Activated naive CD4-positive, alpha-beta T cell treated with anti-CD3 and anti-CD28 coated beads for 36 hours (primary cell): ENCODE measurements at places on chromosomes 16 and 17. TPM values are rescaled to one million over a fixed set of nuclear protein-coding genes. Genes with fewer than 3 reads are reported as not detected.

DNA sequence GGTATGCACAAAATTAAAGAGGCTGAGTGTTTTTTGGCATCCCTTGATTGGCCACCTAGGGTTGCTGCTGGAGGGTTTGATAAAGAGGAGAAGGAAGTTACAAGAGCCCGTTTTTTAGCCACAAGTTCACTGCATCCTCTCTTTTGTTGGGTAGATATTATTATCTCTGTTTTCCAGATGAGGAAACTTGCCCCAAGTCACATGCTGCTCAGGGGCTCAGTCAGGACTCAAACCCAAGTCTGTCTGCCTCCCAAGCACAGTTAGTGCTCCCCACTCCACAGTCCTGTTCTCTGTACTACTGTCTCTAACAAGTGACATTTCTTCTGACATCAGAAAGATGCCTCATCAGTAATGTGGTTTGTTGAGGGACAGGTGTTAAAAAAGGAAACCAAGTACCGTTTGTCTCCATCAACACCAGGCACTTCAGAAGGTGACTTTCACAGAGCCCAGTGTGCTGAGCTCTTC lies 1.4 kb downstream of the NT5M start:
- H3K27me3 ChIP-seq = no peaks in the 10 kb centered on the region
- peak overlapping the region; percentile 59 for H3K27ac ChIP-seq
- H3K36me3 ChIP-seq = peaks cover 2% of the 10 kb centered on the region

DNA sequence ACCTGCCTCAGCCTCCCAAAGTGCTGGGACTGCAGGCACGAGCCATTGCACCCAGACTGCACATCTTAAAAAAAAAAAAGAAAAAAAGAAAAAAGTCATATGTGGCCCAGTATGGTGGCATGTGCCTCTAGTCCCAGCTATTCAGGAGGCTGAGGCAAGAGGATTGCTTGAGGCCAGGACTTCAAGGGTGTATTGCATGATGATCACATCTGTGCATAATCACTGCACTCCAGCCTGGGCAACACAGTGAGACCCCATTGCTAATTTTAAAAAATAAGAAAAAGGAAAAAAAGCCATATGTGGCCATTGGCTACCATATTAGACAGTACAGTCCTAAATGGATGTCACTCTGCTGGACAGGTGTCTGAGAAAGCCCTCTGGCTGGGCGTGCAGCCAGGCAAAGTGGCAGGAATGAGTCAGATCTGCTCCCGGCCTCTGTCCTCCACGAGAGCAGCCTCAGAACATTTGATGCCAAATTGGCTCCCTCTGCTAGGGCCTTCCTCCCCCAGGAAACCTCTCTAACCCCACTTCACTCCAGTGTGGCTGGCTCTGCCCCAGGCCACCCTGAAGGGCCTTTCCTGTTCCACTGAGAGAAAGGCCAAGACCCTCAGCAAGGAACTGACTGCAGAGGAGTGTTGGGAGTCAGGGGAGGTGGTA lies 14.7 kb downstream of the CA7 start:
- no peaks in the 10 kb centered on the region for H3K4me1 ChIP-seq
- DNase-seq = no peak
- H3K27ac ChIP-seq = no peak overlapping the region
- H3K36me3 ChIP-seq = no peaks in the 10 kb centered on the region

GRCh38 chr17:80856863-80857755 lies 134.5 kb upstream of the CHMP6 start:
- no peak overlapping the region for H3K4me3 ChIP-seq
- no peak for DNase-seq
- peak overlapping the region; percentile 94 for H3K27ac ChIP-seq
- H3K36me3 ChIP-seq = peaks cover 24% of the 10 kb centered on the region
- H3K27me3 ChIP-seq = no peaks in the 10 kb centered on the region
- peaks cover 76% of the 10 kb centered on the region for H3K4me1 ChIP-seq

Gene EPOP
- total RNA-seq = 19.2 TPM

Gene ANKRD13B
- 14.6 TPM for total RNA-seq
